ENCODE measurements at places on chromosomes 4 and X. TPM values are rescaled to one million over a fixed set of nuclear protein-coding genes. Genes with fewer than 3 reads are reported as not detected.

The XAGE2 gene
- not detected for total RNA-seq

DNA sequence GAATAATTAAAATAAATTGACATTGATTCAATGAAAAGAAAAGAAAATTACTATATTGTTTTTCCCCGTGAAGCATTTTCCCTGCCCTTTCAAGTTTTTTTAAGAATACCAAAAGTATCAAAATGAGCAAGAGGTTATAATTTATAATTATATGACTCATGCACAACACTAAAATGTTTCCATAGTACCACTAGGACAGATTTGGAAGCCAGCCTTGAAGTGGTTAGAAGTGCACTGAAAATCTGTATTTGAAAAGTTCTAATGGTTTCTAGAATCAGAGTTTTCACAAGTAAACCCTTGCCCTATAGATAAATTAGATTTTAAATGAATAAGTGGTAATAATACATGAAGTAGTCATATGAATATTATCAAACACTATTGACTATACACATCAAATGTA lies 140.9 kb downstream of the HNRNPD start:
- H3K27me3 ChIP-seq, result no peaks in the 10 kb centered on the region
- no peak for DNase-seq
- H3K4me1 ChIP-seq, result no peaks in the 10 kb centered on the region
- H3K27ac ChIP-seq, result no peak overlapping the region
- no peaks in the 10 kb centered on the region for H3K36me3 ChIP-seq

- no peaks in the 10 kb centered on the region for H3K27me3 ChIP-seq
- no peak for DNase-seq
- no peaks in the 10 kb centered on the region for H3K4me1 ChIP-seq
- H3K4me3 ChIP-seq, result no peak overlapping the region
Observed at GRCh38 chr4:165433529-165433928, 54.7 kb downstream of the CPE start.

DNA sequence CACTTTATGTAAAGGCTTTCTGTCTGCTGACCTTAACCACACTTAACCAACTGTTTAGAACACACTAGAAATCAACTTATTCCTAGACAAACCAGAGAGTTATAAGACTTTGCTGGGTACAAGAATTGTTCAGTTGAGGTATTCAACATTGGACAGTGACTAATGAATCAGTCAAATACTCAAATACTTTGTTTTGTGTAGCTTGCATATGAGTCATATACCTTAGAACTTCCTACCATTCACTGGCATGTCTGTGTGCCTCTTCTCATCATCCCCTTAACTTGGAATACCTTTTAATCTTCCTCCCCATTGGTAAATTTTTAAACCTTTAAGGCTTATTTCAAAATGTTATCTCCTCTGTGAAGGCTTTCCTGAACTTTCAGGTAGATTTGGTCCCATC lies 708.8 kb upstream of the GRIA3 start:
- no peaks in the 10 kb centered on the region for H3K4me1 ChIP-seq
- no peak overlapping the region for H3K4me3 ChIP-seq
- no peak for DNase-seq
- no peak overlapping the region for H3K27ac ChIP-seq

DNA sequence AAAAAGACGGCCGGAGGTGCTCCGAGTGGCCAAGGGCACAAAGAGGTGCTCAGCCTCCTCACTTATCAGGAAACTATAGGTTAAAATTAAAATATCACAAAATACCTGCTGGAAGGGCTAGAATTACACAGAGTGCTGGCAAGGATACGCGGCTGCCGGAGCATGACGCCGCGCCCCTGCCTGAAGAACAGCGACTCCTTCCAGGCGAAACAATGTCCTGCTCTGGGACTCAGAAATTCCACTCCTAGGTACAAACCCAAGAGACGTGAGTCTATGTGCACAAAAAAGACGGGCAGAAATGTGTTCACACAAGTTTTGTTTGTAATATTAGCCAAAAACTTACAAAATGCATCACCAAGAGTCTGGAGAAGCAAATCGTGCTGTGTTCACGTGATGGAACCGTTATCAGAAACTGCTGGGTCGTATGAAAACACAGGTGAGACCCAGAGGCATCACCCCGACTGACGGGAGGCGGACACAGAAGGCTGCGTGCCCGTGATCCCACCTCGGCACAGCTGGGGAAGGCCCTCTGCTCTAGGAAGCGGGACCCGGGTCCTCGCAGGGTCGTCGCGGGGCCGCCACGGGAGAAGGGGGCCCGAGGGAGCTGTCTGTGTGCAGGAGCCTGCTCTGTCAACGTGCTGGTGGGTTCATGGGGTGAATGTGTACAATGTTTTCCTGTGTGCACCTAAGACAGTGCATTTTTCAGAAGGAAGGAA lies 27.6 kb downstream of the CTBP1 start:
- no peak for DNase-seq
- no peaks in the 10 kb centered on the region for H3K27me3 ChIP-seq
- H3K27ac ChIP-seq, result no peak overlapping the region
- H3K4me1 ChIP-seq, result no peaks in the 10 kb centered on the region
- H3K4me3 ChIP-seq, result no peak overlapping the region

GRCh38 chrX:129091097-129091496 lies 432.2 kb downstream of the SMARCA1 start:
- no peaks in the 10 kb centered on the region for H3K36me3 ChIP-seq
- no peaks in the 10 kb centered on the region for H3K4me1 ChIP-seq
- no peak overlapping the region for H3K27ac ChIP-seq
- no peak for DNase-seq

DNA sequence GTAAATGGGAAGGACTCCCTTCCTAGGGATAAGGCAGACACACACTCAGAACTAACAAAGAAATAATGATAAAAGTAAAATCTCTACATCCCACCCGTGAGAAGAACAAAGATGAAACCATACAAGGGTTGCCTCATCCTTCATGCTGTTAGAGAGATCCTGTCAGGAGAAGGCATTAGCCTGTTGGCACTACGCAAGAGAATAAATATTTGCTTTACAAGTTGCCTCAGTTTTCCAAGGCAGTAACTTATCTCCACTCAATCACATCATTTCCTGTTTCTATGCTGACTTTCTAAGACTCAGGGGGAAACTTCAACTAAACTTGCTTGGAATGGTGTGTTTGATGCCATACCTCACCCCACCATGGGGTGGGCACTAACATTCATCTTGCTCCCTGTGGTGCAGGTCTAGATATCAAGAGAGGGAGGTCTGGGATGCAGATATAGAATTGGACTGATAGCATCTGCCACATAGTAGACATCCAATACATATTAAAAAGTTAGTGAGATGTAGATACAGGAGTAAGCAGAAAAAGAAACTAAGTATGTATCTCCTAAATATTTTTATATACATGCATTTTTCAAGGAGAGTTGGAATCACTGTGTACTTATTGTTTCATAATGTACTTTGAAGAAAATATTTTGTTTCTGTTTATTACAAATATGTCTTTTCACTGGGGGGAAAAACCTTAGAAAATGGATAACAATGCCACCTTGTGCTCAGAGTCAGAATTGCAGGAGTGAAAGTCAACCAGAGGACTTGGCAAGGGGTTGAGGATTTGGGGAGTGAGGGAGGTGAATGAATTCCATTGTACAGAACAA lies 57.2 kb upstream of the BEX4 start:
- H3K27ac ChIP-seq, result no peak overlapping the region
- no peaks in the 10 kb centered on the region for H3K27me3 ChIP-seq
- H3K36me3 ChIP-seq, result no peaks in the 10 kb centered on the region
- no peaks in the 10 kb centered on the region for H3K4me1 ChIP-seq
- DNase-seq, result no peak
